ENCODE measurements at places on chromosomes 3 and 15.

- DNase-seq: no peak
Measured at GRCh38 chr3:77868725-77869124, 828.8 kb downstream of the ROBO2 start.

- DNase-seq: no peak
Measured at GRCh38 chr3:43958973-43959372, 268.2 kb downstream of the ABHD5 start.

GRCh38 chr3:117102426-117102825 is 392.8 kb downstream of the TUSC7 start:
- no peak for DNase-seq

DNA sequence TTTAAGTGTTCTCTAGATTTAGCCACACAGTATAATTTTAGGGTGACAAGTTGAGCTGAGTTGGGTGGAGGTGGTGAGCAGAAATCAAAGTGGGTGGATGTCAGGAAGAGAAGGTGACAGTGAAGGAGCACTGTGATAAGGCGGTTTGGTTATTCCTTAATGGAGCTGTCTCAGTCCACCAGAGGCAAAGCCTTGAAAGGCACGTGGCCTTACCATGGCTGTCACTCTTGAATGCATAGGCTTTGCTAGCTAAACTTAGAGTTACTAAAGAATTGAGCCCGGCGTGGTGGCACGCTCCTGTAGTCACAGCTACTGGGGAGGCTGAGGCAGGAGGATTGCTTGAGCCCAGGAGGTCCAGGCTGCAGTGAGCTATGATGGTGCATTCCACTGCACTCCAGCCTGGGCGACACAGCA is 560 bp upstream of the TTLL13 start:
- DNase-seq: no peak

- no peak for DNase-seq
Measured at GRCh38 chr3:104133630-104134029, 1233.1 kb upstream of the ALCAM start.

All from hippocampal formation (tissue), 2 donors.